ENCODE measurements at places on chromosomes 4 and X. TPM values are rescaled to one million over a fixed set of nuclear protein-coding genes. Genes with fewer than 3 reads are reported as not detected.

MCF2 gene
- 0.04 TPM for polyA plus RNA-seq

TENM3 gene
- polyA plus RNA-seq = 4.6 TPM

- no peak for DNase-seq
These were observed 89.6 kb upstream of the KIT start for GRCh38 chr4:54568184-54568583.

- DNase-seq = no peak
These were observed 46.1 kb downstream of the CCDC158 start for GRCh38 chr4:76374798-76375197.

DNA sequence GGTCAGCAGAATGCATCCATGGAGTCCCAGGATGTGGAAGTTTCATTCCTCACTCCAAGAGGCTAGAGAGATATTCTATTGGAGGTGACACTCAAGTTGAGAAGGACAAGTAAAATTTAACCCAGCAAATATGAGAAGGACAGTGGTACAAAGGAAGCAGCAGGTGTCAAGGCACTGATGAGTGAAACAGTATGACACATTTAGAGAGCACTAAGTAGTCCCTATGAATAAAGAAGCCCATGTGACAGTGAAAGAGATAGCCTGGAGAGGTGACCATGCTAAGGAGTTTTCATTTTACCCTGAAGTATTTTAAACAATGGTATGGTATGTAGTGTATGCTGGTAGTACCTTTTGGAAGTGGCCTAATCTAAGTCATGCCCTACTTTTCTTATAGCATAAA is 9.2 kb downstream of the BMX start:
- DNase-seq = no peak
